Peyer's patch (tissue), 4 donors: ENCODE measurements at places on chromosomes 2 and 18. TPM values are rescaled to one million over a fixed set of nuclear protein-coding genes. Genes with fewer than 3 reads are reported as not detected.

METTL4 gene
- 9.5 TPM for total RNA-seq

NEU2 gene
- not detected for total RNA-seq

TRMT61B gene
- 17.5 TPM for total RNA-seq

GRCh38 chr18:12233378-12233777 lies 20.8 kb upstream of the CIDEA start:
- no peaks in the 10 kb centered on the region for H3K36me3 ChIP-seq
- no peak overlapping the region for H3K4me3 ChIP-seq
- no peaks in the 10 kb centered on the region for H3K4me1 ChIP-seq
- no peak for DNase-seq

DNA sequence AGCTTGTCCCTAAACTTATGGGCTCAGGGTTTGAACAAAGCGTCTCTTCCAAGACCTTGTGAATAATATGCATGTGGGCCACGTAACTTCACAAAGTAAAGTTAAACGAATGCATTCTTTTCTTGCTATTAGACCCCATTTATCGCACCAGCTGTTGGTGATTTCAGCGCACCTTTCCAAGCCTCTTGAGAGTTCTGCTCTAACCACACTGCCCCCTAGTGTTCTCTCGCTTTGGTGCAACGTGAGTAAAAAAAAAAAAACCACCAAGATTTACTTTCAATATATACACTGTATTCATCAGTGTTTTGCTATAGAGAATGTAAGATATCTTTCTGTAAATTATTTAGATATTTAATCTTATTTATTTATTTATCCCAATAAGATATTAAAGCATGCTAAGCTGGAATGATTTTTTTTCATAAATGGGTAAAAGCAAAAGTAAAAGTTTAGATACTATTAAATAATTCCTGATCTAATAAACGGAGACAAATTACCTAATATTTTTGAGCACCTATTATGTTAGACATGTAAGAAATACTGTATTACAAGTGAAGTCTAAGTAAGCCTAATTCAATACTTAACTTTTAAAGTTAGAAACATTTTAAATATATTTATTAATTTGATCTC lies 459.5 kb downstream of the DLGAP1 start:
- H3K27me3 ChIP-seq = no peaks in the 10 kb centered on the region
- no peaks in the 10 kb centered on the region for H3K36me3 ChIP-seq
- H3K4me3 ChIP-seq = no peak overlapping the region
